ENCODE measurements at places on chromosomes 12 and 14.
A peak's percentile ranks its signal among the peaks of the same experiment; 100 is the strongest.

DNA sequence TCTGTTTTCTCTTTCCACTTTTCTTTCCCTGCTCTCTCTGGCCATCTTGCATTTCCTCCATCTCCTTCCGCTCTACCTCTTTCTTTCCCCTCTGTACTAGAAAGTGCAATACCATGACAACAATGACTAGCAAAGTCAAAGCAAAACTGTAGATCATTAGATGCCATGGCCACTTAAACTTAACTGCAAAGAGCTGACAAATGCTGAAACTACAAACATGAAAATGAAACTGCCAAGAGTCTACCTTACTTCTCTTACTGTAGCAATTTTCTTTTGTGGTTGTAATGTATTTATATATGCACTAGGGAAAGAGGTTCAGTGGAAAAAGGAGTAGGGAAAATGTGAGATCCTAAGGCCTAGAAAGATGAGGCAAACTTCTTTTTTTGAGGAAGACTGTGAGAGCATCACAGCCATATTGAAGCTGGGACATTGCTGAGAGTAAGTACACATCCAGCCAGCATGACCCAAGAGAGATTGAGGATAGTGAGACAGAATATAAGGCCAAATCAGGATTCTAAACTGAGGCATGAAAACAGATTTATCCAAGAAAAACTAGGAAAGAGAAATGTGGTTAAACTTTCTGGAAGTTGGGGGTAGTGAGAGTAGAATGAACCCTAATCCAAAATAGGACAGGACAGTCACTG, 276.6 kb upstream of the NAV3 start:
- no peak for DNase-seq

DNA sequence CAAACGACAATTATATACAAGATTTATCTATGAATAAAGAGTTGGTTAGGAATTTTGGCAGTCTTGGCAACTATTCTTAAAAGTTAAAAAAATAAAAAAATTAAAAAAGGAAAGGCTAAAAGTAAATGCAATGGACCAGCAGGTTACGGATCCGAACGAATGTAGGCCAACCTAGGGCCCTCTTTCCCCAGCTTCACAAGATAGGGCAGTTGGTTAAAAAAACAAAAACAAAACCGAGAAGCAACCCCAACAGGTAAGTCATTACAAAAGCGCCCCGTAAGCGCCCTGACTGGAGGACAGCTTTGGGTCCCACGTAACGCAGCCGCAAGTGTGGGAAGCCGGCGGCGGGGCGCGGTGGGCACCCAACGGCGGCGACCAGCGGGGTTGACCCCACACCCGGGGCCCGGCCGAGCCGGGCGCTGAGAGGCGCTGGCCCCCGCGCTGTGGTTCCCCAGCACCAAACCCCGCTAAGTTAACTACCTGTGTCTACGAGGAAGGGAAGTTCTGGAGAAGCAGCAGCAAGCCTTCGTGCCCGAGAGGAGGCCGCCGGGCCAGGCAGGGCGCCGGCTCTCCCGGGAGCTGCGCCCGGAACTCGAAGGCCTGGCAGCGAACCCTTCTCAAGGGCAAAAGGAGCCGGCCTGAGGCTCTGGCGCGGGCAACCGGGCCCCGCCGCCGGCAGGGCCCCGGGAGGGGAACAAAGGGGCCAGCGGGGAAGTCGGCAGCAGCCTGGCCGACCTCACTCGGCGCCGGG, 882 bp downstream of the HECTD1 start:
- peak; percentile 50 for DNase-seq

DNA sequence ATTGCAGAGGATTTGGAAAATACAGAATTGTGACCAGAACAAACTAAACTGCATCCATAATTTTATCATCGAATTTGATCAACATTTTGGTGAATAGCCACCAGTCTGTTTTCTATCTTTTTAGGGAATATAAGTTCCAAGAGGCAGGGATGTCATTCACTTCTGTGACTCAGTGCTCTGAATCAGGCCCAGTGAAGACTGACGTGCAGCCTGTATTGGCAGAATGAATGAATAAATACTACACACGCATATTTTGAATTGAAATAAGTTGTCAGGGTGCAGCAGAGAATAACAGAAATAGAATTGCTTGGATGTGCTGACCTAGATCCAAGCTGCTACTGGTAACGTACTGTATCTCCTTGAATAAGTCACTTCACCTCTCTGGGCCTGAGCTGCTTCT, 1.3 kb upstream of the EMP1 start:
- DNase-seq: no peak

GRCh38 chr12:70317781-70318180, 48.3 kb upstream of the KCNMB4 start:
- no peak for DNase-seq

Data from stomach (tissue), 19 donors.